Activated gamma-delta T cell (primary cell): ENCODE measurements at places on chromosomes 3 and 15.

- no peak for DNase-seq
Measured at GRCh38 chr3:98644168-98644567, 50.8 kb upstream of the CPOX start.

DNA sequence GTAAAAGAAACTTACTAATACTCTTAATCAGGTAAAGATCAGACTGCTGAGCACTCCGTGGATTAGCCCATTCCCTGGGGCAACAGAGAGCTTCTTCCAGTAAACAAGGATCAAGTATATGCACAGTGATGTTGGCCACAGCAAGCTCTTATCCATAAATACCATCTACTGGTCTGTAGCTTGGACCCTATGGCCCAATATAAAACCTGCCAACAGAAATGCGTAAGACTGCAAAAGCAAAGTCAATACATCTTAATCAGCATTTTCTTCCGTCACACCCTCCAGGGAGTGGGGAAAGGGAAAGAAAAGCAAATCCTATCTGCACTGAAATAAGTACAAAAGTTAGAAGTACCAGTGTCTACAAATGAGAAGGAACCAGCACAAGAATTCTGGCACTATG lies 1082.1 kb downstream of the ZPLD1 start:
- DNase-seq, result no peak

GRCh38 chr3:129908417-129908816 lies 14.9 kb upstream of the TMCC1 start:
- no peak for DNase-seq

DNA sequence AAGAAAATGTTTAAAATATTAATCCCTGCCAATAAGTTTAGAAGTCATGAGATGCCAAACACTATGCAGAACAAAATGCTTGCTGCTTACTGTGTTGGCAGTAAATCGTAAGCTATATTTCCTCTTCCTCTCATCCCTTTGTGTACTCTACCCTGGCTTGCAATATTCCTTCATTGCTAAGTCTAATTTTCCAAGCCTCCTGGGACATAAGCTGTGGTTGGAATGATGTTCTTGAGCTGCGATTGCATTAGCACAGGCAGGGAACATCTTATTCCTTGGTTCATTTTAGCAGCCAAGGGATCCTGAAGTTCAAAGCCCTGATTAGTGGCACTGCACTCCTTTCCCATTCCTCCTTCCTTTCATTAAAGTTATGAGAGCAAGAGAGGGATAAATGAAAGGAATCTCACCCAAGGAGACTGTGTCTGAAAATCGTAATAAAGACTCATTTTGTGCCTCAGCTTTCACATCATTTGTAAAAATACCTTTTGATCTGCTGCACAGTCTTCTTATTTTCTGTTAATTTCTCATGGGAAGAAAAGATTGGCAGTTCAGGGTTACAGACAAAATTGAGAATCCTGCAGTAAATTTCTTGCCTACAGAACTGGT lies 535.2 kb downstream of the OCA2 start:
- DNase-seq, result no peak

- DNase-seq, result no peak
Measured at GRCh38 chr3:157530637-157531300, 27.6 kb upstream of the VEPH1 start.

GRCh38 chr3:197550489-197550888 lies 5.3 kb downstream of the BDH1 start:
- no peak for DNase-seq

DNA sequence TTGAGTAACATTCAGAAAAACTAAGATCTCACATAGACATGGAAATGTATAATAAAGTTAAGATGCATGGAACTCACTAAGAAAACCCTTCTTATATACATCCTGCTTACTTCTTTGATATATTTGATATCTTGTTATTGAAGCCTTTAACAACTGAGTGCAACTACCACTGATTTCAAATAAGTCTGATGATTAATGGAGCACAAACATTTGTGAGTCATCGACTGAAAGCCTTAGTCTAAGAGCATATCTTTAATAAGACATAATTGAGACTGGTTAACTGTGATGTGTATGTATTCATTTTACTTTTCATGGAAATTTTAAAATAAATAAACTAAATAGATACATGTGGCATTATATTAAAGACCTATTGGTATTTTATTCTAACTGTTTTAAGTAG lies 740.5 kb downstream of the EPHA3 start:
- no peak for DNase-seq

GRCh38 chr15:35698331-35698730 lies 152.4 kb upstream of the DPH6 start:
- no peak for DNase-seq
